Dorsolateral prefrontal cortex (tissue), 122 donors: ENCODE measurements at places on chromosomes 3 and 15. TPM values are rescaled to one million over a fixed set of nuclear protein-coding genes. Genes with fewer than 3 reads are reported as not detected.

The NTRK3 gene
- 183 TPM for total RNA-seq

The CHL1 gene
- 246 TPM for total RNA-seq

The CCRL2 gene
- 1.7 TPM for total RNA-seq

The ARHGEF26 gene
- 21.8 TPM for total RNA-seq

The MEX3B gene
- 5.6 TPM for total RNA-seq

The CELF6 gene
- total RNA-seq = 11.6 TPM

The GABRR3 gene
- not detected for total RNA-seq

The NPAP1 gene
- total RNA-seq = 1.0 TPM
